ENCODE measurements at places on chromosomes 6 and 20.

DNA sequence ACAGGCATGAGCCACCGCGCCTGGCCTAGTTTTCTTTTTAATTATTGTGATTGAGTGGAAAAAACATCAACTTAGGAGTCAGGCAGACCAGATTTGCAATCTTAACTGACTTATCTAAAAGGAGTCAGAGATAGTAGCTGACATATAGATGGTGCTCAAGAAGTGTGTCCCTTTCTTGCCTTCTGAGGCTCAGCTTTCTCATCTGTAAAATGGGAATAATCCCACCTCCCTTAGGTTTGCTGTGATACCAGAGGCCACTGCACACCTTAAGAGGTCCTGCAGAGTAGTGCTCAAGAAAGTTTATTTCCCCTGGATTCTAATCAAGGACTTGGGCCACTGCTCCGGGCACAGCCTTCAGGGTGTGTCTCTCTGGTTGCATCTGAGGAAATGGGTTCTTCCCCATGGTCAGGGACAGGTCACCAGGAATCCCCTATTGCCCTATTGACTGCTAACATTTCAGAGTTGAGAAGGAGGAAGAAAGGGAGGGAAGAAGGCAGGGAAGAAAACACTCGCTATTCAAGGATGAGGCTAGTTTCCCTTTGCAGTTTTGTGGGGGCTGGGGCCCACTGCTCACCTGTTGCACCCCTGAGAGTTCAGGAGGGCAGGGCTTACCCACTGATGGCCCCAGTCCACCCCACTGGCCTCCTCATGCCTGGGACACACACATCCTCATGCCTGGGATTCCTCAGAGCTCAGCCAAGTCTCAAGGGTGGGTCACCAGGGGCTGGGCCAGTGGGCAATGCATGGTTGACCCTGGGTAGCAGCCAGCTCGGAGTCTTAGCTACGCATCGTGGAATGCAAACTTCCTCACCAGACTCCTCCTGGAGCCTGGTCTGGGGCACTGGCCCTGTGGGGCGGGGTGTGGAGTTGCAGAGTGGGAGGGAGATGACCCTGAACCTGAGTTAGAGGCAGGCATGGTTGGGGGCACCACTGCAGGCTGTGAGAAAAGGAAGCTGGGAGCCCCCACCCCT lies 21.2 kb downstream of the C6orf132 start:
- no peak for DNase-seq

- DNase-seq = no peak
These were observed 403.4 kb downstream of the HDGFL1 start for GRCh38 chr6:22972771-22973170.

DNA sequence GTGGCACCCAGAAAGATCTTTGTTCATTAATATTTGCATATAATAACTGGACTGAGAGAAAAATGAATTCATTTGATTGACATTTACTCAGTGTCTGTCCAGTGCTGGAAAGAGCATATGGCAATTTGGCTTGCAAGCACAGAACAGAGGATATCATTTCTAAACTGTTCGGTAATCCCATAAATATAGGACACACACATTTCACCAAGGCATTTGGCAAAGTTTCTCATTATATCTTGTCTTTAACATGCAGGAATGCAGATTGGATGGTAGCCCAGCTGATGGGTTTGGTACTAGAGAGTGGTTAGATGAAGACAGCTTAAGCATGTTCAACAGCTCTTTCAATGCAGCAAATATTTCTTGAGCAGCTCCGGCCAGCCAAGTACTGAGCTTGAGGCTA lies 259.2 kb downstream of the PRKN start:
- DNase-seq = no peak

- no peak for DNase-seq
These were observed 626.6 kb upstream of the ADGRB3 start for GRCh38 chr6:68008445-68008844.

- DNase-seq = no peak
These were observed 50.8 kb downstream of the IL22RA2 start for GRCh38 chr6:137122612-137123011.

Data from RWPE1 (cell line).